CD4-positive, alpha-beta T cell treated with Interleukin-10 for 1 hour (primary cell): ENCODE measurements at places on chromosomes 3 and 15.
A peak's percentile ranks its signal among the peaks of the same experiment; 100 is the strongest.

DNA sequence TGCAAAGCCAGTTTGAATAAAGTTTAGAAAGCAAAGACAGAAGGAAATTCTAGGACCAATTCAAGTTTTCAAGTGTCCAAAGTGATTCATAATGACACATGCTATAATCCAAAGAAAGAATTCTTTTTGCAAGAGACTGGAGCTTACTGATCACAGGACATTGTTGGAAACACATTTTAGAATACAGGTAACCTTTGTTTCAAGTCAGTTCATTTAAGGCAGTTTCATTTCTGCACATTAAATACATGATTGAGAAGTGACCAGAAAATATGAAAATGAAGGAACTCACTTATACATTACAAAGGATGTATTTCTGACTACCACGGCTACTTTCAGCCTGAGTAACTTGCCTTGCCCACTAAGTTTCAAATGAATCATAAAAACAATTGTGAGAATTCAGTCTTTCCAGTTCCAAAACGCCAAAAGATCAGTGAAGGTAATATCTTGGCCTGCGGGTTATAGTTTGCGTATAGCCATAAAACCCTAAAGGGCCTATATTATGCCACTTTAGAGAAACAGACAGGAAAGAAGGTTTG is 48.7 kb downstream of the PRICKLE2 start:
- no peak for DNase-seq

DNA sequence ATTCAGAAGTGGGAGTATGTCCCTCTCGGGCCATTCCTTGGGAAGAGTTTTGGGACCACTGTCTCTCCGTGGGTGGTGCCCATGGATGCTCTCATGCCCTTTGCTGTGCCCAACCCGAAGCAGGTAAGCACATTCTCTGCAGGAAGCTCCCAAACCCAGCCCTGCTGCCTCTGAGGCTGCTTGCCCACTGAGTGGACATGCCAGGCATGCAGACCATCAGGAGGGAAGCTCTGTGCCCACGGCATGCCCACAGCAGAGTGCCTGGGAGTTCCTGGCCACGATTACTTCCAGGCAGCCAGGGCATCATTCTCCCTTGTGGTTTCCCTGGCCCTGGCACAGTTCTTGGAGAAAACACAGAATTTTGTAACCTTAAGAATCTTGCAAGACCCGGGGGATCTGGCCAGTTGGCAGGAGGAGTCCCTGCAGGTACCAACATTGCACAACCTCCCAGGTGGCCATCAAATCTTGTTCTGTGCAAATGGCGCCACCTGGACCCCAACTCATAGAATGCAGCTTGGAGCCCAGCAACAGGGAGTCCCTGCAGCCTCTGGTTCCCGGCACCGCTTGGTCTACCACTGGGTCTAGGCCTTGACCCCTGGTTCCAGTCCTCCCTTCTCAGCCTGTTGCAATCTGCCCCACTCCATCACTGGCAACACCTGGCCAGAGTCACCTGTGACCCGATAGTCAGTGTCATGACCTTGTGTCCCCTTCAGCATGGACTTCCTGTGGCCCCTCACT is 20.4 kb downstream of the FAH start:
- peak; percentile 73 for DNase-seq

DNA sequence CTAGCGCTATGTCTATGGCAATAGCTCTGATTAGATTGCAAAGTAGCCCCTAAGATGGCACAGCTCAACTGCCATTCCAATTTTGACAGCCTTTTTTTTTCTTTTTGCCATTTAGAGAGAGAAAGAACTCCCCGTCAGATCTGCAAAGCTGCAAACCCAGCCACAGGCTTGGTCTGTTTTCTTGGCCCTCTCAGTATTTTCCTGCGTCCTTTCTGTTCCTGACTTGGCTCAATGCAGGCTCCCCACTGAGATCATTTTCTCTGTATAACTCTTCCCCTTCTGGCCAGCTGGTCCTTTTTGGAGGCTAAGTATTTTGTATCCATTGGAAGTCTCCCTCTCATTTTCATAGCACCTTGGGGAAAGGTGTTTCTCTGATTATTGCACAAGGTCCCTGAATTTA is 386.7 kb downstream of the UNC13C start:
- no peak for DNase-seq

DNA sequence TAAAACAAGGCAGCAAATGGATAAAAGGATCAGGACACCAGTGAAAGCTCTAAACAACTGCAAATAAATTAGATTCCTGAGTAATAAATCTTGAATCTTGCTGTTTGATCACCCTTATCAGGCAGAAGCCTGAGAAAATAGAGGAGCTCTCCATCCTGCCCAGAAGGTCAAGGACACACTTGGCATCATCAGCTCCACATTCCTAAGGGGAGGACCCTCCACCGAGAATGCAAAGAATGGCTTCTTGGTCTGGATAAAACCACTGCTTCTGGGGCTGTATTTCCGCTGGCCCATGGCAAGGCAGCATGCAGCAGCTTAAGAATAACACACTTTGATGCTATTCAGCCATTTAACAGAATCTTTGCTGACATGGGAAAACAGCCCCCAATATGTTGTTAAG is 108.9 kb upstream of the TSC22D2 start:
- DNase-seq, result no peak

- DNase-seq, result no peak
Observed at GRCh38 chr3:73407577-73407976, 217.2 kb downstream of the PDZRN3 start.

GRCh38 chr15:42194513-42194912 is 13.6 kb downstream of the VPS39 start:
- DNase-seq, result no peak

GRCh38 chr3:141167681-141168080 is 63.9 kb upstream of the PXYLP1 start:
- DNase-seq, result no peak

GRCh38 chr15:101542306-101543025 is 53.0 kb upstream of the PCSK6 start:
- no peak for DNase-seq
